ENCODE measurements at places on chromosomes 5 and 9.

DNA sequence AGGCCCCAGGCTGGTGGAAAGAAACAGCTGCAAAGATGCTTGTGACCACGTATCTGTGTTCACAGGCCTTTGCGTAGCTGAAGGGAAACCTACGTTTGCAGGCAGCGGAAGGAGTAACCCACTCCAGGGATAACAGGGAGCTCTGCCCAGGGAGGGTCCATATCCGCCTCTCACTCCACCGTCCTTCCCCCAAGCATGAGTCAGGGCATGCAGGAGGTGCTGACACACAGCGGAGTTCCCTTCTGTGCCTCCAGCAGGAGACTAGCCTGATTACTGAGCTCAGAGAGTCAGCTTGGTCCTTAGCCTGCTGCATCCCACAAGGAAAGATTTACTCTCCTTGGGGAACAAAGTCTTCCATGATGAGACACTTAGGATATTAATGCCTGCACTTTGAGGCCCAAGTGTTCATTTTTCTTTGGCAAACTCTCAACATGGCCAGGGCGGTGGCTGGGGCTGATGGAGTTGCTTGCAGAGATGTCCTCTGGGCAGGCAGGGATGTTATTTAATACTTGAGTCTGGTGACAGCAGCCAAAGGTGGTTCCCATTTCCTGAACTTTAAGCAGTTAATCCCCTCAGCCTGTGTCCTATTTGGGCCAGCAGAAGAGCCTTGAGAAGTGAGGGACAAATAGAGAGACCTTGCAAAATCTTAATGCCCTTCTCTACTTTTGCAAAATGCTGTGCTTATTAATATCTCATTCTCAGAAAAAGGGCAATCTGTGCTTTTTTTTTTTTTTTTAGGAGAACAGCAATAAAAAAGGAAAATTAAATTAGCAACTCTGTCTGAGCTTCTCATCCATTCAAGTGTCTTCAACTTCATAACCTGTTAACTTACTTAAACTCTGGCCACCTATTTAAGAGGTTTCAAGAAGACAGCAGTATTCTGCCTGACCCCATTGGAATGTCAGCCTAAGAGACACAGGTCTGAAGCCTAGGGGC lies 222.1 kb downstream of the HSPA4 start:
- no peaks in the 10 kb centered on the region for H3K27me3 ChIP-seq
- no peaks in the 10 kb centered on the region for H3K36me3 ChIP-seq
- peak; percentile 38 for DNase-seq
- no peak overlapping the region for H3K4me3 ChIP-seq
- H3K27ac ChIP-seq = no peak overlapping the region

GRCh38 chr5:138330813-138331448 lies 673 bp downstream of the CDC25C start:
- H3K4me3 ChIP-seq = peak overlapping the region; percentile 42
- H3K4me1 ChIP-seq = no peaks in the 10 kb centered on the region
- peak; percentile 56 for DNase-seq
- peak overlapping the region; percentile 5 for H3K27ac ChIP-seq

GRCh38 chr5:150582241-150583109 lies 58.0 kb upstream of the SYNPO start:
- H3K27me3 ChIP-seq = no peaks in the 10 kb centered on the region
- H3K4me1 ChIP-seq = peaks cover 4% of the 10 kb centered on the region
- no peak overlapping the region for H3K27ac ChIP-seq
- H3K36me3 ChIP-seq = no peaks in the 10 kb centered on the region
- DNase-seq = no peak

DNA sequence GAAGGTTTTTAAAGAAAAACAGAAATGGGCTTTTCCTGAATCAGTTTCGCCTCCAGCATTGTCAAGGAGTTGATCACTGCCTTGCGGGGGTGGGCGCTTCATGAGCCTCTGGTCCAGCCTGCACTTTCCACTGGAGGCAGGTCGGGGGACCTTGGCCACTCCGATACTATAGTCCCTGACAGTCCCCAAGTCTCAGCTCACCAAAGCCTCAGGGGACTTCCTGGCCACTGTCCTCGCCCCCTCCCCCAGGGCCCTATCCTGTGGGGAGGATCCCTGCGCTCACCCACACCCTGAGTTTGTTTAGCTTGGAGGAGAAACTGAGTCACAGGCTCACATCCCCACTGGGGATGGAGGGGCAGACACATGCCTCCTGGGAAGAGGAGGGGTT lies 1.4 kb downstream of the SLC6A19 start:
- H3K4me1 ChIP-seq = no peaks in the 10 kb centered on the region
- DNase-seq = no peak
- H3K4me3 ChIP-seq = no peak overlapping the region
- H3K27me3 ChIP-seq = no peaks in the 10 kb centered on the region
- no peak overlapping the region for H3K27ac ChIP-seq

DNA sequence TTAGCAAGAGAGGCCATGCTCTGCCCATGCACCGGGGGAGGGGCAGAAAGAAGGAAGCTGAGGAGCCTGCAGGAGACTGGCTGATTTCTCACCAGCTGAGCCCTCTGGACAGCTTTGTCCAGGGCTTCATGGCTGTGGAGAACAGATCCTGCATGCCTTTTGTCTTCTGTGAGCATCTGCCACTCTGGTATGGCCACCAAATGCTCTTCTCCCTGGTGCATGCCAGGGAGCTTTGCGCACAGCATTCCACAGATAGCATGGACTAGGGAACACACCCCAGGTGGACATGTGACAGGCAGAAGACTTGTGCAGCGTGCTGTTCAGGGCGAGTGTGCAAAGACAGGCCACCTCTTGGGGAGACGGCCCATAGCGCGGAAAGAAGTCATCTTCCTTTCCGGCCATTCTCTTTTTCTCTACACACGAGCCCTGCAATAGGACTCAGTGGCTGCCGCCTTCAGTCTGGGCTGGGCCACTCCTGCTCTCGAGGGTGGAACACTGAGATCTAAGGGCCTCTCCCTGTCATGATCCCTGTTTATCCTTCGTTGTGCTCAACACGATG lies 56.7 kb downstream of the GADD45G start:
- no peaks in the 10 kb centered on the region for H3K36me3 ChIP-seq
- no peaks in the 10 kb centered on the region for H3K27me3 ChIP-seq
- H3K27ac ChIP-seq = no peak overlapping the region
- H3K4me1 ChIP-seq = peaks cover 3% of the 10 kb centered on the region

DNA sequence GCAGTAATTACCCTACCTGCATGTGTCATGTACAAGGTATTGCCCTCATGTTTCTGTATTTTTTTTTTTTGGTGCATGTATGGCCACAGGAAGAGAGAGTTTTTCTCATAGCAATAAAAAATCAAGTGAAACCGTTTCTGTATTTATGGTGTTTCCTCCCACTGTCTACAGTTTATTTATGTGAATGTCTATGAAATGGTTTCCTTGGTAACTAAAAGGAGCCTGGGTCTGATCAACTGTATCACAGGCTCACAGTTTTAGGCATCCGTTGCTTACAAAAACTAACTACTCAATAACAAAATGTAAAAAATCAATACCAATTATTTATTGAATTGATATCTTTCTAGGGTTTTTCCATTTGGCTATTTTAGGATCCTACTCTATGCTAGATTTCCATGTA lies 464.4 kb downstream of the TAF11L14 start:
- H3K27me3 ChIP-seq = no peaks in the 10 kb centered on the region
- no peak for DNase-seq
- no peak overlapping the region for H3K27ac ChIP-seq
- H3K4me1 ChIP-seq = no peaks in the 10 kb centered on the region
- H3K36me3 ChIP-seq = no peaks in the 10 kb centered on the region
- no peak overlapping the region for H3K4me3 ChIP-seq

Measured in mesendoderm (in vitro differentiated cells).